ENCODE measurements at places on chromosomes 16 and 17.

- H3K4me3 ChIP-seq, result no peak overlapping the region
- no peaks in the 10 kb centered on the region for H3K36me3 ChIP-seq
- H3K4me1 ChIP-seq, result no peaks in the 10 kb centered on the region
- no peak for DNase-seq
Observed at GRCh38 chr17:64728041-64728695, 66.1 kb upstream of the SMURF2 start.

DNA sequence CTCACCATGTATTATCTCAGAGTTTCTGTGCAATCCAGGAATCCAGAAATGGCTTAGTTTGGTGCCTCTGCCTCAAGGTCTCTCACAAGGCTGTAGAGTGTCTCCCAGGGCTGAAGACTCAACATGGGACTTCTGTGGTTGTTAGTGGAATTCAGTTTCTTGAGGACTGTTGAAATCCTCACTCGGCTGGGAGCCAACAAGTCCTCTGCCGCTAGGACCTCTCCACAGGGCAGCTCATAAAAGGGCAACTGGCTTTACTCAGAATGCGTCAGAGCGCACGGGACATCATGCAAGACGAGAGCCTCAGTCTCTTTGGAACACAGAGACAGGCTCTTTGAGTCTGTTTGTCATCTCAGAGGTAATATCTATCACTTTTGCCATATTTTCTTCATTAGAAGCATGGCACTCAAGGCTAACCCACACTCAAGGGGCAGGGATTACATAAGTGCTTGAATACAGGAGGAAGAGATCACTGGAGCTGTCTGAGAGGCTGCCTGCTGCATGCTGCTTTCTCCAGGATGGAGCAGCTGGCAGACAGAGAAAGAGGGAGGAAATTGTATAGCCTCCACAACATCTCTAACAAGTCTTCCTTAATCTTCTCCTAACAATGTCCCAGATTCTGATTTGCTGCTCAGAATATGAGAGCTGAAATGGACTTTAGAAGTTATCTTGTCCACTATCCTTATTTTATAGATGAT is 97.5 kb upstream of the ASIC2 start:
- H3K36me3 ChIP-seq, result no peaks in the 10 kb centered on the region
- no peaks in the 10 kb centered on the region for H3K4me1 ChIP-seq
- H3K4me3 ChIP-seq, result no peak overlapping the region
- H3K27me3 ChIP-seq, result peaks cover 4% of the 10 kb centered on the region

DNA sequence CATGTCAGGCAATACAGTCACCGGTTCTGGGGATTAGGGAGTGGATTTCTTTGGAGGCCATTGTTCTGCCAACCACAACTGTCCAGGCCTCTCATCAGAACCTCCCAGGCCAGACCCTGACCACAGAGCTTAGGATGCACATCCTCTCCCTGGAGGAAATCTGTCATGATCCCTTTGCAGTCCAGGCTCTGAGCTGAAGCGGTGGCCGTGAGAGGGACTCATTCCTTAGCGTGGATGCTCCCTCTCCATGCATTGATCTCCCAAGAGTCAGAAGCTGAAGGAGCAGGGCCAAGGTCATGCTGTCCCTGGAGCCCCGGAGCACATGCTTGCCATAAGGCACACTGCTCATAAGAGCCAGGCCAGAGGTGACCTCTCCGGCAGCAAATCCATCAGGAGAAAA is 181.4 kb downstream of the COPRS start:
- H3K27ac ChIP-seq, result no peak overlapping the region
- H3K4me3 ChIP-seq, result no peak overlapping the region
- DNase-seq, result no peak
- H3K4me1 ChIP-seq, result peaks cover 12% of the 10 kb centered on the region

GRCh38 chr17:7562208-7562605 is 488 bp downstream of the SENP3 start:
- peak overlapping the region; percentile 95 for H3K4me3 ChIP-seq
- peak overlapping the region; percentile 88 for H3K27ac ChIP-seq
- peaks cover 34% of the 10 kb centered on the region for H3K4me1 ChIP-seq
- no peaks in the 10 kb centered on the region for H3K27me3 ChIP-seq
- DNase-seq, result no peak

GRCh38 chr16:89669755-89670154 is 12.1 kb downstream of the SPATA33 start:
- no peaks in the 10 kb centered on the region for H3K27me3 ChIP-seq
- no peak overlapping the region for H3K4me3 ChIP-seq
- H3K4me1 ChIP-seq, result peaks cover 11% of the 10 kb centered on the region
- DNase-seq, result no peak

DNA sequence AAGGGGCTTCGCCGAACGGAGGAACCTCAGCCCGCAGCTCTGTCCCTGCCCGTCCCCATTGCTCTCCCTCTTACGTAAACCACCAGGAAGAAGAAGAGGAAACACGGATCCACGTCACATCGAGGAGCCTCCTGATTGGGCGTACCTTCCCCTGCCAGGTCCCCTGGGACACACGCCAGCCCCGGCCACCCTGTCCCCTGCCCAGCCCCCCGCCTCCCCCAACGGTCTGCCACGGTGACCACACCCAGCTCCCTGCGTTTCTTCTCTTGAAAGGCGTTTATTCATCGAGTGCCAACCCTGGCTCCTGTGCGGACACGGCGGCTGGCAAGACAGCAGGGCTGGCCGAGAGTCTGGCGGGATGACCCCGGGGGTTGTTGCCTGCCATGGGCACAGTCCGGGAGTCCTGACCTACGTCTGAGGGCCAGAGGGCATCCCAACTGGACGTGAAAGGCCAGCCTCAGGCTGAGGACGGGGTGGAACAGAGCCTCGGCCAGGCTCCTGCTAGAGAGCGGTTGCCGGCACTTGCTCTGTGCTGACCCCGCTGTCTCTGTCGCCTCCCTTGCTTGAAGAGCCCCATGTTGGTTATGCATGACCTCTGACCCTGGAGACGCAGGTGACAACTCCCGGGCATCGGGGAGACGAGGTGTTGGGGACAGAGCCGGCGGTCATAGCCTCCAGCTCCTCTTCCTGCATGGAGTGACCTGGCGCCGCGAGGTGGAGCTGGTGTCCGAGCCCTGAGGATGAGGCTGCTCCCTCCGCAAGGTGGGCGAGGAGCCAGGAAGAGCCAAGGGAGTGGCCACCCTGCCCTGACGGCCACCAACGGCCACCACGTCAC is 40.5 kb upstream of the ACSF3 start:
- DNase-seq, result no peak
- no peak overlapping the region for H3K27ac ChIP-seq
- H3K4me3 ChIP-seq, result peak overlapping the region; percentile 63
- no peaks in the 10 kb centered on the region for H3K4me1 ChIP-seq

- H3K4me3 ChIP-seq, result no peak overlapping the region
- H3K36me3 ChIP-seq, result peaks cover under 1% of the 10 kb centered on the region
- no peak for DNase-seq
- H3K4me1 ChIP-seq, result no peaks in the 10 kb centered on the region
Observed at GRCh38 chr17:79048826-79049755, 25.1 kb downstream of the C1QTNF1 start.
